AG09319 (cell line): ENCODE measurements at places on chromosomes 16 and 17.

GRCh38 chr16:75758215-75758614 lies 31.9 kb upstream of the CPHXL start:
- DNase-seq, result no peak

DNA sequence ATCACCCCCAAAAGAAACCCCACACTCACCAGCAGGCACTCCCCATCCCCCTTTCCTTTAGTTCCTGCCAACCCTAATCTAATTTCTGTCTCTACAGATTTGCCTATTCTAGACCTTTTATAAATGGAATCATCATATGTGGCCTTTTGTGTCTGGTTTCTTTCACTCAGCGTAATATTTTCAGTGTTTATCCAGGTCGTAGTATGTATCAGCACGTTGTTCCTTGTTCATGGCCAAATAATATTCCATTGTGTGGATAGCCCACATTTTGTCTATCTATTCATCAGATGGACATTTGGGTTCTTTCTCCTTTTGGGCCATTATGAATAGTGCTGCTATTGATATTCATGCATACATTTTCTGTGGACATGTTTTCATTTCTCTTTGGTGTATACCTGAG lies 73.6 kb downstream of the OR1D5 start:
- DNase-seq, result no peak

DNA sequence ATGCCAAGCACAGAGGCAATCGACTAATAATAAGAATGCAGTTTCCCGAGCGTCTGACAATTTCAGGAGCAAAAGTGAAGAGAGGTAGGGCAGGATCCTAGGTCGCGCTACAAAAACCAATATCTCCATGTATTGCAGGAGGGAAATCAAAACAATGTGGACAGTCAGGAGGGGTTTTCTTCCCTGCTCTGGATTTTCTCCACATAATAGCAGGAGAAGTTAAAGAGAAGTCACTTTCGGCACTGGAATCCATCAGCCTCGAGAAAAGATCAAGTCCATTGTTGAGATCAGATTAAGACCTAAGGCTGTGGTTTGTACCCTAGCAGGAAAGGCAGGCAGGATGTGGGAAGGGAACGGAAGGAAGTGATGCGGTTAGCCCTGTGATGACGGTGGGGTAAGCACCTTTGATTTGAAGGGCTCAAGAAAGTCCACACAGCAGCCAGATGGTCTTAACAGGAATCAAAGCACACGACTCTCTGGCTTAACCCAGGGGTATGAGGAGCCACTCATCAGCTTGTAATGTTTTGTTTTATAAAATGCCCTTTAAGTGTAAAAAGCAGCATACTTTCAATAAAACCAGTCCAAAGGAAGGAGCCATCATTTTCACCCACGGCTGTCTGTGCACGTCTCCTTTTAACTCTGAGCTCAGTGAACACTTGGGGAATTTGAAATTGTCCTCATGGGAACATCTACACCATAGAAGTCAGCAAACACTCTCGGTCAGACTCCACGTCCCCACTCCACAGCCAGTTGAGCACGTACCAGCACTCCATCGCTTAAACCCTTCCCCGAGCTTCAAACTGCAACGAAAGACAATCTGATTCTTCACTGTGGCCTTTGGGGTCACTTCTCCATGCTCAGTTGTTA lies 15.8 kb upstream of the AKTIP start:
- no peak for DNase-seq

DNA sequence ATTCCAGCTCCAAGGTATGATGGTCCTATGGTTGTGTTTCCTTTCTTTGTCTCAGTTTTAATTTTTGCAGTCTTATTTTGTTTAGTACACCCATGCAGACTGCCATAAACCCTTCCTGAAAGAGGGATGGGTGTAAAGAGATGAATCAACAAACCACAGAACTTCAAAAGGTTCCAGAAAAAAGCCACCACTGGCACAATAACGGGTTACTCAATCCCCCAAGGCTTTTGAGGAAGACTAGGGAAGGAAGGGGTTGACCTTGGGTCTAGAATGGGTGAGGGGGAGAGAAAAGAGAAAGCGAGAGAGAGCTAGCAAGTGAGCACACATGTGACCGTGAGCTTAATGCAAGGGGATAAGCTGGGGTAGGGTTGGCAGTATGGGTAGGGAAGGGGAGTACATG lies 168.1 kb downstream of the XYLT1 start:
- no peak for DNase-seq

GRCh38 chr17:63772801-63773271 lies 561 bp downstream of the CCDC47 start:
- no peak for DNase-seq
